ENCODE measurements at places on chromosomes 7 and 10. TPM values are rescaled to one million over a fixed set of nuclear protein-coding genes. Genes with fewer than 3 reads are reported as not detected.

The STMP1 gene
- 27.4 TPM for total RNA-seq

The ZNF804B gene
- total RNA-seq: not detected

The CALML3 gene
- not detected for total RNA-seq

The HYAL4 gene
- total RNA-seq: not detected

The BTBD16 gene
- total RNA-seq: not detected
